ENCODE measurements at places on chromosomes 7 and 10.
A peak's percentile ranks its signal among the peaks of the same experiment; 100 is the strongest.

- no peak for DNase-seq
Measured at GRCh38 chr10:76430061-76430645, 998.7 kb downstream of the LRMDA start.

DNA sequence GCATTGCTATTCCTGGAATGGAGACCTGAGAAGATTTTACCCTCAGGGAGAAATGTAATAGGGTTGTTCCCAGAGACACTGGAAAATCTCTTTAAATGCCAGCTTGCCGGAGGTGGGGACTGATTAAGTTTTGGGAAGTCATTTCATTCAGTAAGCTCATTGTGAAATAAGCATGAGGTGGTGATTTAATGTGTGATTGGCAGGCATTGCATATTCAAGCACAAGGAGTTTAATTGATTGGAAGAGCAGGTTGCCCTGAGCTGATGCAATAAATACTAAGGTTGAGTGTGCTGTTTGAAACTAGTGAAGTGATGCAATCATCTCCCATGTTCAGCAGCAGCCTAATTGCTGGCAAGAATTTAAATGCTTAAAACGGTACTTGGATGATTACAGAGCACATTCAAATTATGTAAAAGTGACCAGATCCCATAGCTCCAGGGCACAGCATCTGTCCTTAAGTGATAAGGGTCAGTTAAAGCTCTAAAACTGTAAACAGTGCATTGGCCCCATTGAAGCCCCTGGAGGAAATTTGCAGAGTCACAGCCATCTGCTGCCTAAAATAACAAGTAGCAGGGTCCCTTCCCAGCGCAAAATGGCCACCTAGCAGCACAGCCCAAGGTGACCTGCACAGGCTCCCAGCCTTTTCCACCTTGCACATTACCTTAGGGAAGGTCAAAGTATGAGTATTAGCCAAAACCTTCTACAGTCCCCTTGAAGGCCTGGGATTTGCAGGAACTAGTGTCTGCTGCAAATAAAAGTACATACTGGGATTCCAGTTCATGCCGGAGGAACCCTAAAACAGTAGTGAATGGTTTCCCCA is 92.1 kb downstream of the CCDC71L start:
- DNase-seq = no peak

DNA sequence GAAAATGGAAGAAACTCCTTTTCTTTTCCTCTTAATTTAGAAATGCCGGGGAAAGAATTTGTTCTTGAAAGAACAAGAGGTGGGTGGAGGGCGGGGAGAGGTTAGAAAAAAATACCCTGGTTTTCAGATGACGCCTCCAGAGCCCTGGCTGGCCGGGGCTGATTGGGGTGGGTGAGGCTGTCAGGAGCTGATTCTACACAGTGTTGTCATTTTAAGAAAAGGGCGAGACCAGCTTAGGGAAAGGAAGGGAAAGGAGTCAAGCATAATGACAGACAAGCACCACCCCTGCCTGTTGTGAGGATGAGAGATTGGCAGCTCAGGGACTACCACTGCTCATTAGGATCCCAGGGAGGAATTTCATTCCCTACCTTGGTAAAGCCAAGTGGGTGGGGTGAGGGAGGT is 9.9 kb upstream of the FAM180A start:
- DNase-seq = no peak

- DNase-seq = no peak
Measured at GRCh38 chr10:63365976-63366765, 99.6 kb downstream of the JMJD1C start.

- no peak for DNase-seq
Measured at GRCh38 chr10:17788646-17789045, 20.5 kb upstream of the MRC1 start.

DNA sequence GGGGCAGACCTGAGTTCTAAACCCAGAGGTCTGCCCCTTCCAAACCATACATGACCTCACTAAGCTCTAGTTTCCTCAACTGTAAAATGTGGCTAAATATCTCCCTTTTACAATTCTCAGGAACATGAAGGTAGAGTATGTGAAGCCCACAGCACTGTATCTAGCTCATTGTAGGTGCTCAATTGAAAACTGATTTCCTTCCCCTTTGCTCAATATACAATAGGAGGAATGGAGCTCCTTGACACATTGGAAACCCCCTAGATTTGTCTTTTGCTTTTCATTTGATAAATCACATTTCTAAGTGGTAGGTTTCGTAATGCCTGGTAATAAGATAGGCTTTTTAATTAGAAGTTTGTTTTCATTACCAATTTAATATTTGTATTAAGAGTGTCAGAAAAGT is 153.3 kb downstream of the ARID5B start:
- peak; percentile 60 for DNase-seq

GRCh38 chr10:50605269-50605950 is 18.3 kb downstream of the SGMS1 start:
- DNase-seq = peak; percentile 22

DNA sequence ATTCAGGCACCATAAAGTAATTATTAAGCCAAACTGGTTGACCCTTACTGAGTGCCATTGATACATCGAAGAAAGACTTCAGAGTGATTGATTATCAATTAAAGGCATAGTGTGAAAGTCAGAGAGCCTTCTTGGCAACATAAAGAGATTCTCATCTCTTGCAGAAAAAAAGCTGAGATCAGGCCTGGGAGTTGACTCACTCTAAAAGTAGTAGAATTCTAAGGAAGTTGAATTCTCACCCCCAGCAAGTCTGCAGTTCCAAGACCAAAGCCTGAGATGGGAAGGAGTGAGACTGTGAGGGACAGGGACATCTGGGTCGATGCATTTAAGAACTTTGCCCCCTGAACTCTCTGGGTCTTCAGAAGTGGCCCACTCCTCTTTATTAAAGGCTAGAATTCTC is 21.6 kb upstream of the ERCC6 start:
- DNase-seq = no peak

- DNase-seq = no peak
Measured at GRCh38 chr10:4643471-4643870, 182.5 kb upstream of the AKR1E2 start.

DNA sequence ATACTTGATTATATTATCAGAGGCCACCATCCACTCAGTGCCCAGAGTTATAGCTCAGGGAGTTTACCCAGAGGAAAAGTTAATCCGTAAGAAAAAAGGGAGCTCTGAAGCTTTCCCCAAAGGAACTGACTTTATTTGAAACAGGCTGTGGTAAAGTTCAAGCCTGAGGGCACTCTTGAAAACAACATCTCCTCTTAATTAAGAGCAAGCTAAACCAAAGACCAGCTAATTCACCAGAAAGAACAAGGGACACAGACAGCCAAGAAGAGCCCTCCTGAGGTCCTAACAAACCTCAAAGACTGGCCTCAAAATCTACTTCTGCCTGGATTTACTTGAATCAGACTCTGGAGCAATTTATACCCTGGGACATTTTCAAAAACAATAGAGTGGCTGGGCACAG is 159.6 kb upstream of the CHST15 start:
- DNase-seq = no peak

DNA sequence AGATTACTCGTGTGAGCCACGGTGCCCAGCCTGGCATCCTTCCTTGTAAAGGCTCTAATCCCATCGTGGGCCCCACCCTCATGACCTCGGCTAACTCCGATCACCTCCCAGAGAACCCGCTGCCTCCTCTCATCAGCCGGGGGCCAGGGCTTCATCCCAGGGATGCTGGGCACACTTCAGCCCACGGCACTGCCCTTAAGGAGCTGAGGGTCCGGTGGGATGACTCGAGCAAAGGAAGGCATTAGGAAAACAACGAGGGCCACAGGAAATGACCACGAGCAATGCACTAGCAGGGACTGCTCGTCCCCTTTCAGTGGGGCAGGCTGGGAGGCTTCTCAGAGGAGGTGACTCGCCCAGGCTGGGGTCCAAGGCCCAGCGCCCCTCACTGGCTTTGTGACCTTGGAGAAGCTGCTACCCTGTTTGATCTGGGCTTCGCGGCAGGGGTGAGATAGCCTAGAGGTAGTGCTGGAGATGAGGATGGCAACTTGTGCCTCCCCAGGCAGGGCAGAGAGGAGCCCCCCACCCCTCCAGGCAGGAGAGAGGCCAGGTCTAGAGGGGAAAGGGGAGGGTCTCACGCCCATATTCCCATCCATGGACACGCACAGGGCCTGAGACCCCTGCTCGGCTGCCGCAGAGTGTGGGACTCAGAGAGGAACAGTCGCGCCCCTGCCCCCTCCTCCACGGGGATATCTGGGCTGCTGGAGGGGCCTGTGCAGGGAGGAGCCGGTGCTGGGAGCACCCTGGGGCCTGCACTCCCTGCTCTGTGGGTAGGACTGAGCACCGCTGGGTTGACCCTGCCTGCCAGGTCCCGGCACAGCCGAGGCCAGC is 26.8 kb downstream of the ELFN1 start:
- DNase-seq = no peak

DNA sequence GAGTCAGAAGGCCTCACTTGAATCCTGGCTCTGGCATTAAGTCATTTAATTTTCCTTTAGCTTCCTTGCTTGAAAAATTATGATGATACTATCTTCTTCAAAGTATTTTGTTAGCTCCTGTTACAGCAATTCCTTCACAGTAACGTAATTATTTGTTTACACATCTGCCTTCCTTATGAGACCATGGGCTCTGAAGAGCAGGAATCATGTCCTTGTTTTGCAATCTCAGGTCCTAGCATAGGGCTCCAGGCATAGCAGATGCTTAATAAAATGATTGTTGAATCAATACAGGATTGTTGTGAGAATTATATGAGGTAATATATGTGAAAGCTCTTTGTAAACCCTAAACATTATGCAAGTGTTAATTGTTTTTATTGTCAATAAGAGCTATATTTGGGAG is 25.5 kb downstream of the KLHDC10 start:
- DNase-seq = no peak

DNA sequence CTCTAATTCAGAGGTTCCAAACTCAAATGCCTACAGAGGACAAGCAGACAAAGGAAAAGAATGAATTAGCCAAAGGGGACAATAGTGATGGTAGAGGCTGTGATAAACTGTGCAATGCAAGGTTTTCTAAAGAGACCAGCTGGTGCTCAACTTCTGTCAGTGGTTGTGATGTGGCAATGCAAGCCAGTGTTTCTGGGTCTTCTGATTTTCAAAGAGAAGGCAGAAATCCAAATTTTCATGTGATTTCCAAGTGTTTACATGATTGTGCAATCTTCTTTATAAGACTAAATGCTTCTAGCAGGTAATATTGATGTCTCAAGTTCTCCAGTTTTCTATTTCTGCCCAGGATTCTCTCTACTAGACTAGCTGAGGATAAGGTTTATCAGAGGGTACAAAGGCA is 135.9 kb downstream of the PCDH15 start:
- DNase-seq = no peak

GRCh38 chr10:1107679-1108078 is 51.5 kb downstream of the WDR37 start:
- DNase-seq = no peak

GRCh38 chr10:63683223-63683622 is 162.0 kb downstream of the REEP3 start:
- no peak for DNase-seq

DNA sequence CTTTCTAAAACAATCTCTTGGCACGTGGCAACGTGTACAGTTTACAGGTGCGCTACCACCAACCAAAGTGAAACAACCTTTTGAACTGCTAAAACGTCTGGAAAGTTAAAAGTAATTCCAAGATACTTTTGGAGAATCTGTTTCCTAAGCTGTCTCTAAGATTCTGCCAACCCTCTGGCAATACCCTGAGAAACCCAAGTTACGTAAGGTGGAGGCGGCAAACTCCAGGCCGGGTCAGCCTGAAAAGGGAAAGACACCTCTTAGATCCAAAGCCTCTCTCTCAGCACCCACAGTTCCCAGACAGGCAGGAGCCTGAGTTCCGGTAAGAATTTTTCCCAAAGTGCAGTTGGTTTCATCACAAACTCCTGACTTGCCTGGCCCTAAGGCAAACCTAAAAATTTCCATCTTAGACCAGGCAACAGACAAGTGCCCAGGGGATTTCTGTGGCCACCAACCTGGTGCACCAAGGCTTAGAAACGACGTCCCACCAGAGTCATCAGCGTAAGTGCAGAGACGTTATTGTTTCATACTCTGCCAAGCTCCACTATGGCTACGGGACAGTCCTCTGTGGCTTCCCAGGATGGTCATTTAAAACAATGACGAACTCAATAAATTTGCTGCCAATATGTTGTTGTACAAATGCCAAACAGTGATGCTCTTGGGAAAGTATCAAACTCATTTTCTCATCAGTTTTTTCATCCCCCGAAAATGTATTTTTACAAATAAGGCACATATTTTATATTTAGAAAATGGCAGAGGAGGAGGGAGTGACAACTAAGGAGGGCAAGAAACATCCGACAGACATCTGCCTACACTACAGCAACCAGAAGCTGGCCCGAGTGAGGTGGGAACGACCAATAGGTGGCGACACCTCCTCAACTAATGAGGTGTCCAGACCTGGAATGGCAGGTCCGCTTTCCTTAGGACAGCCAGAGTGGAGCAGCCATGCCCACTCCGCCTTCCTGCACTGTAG is 205.8 kb upstream of the FRMD4A start:
- DNase-seq = peak; percentile 60

DNA sequence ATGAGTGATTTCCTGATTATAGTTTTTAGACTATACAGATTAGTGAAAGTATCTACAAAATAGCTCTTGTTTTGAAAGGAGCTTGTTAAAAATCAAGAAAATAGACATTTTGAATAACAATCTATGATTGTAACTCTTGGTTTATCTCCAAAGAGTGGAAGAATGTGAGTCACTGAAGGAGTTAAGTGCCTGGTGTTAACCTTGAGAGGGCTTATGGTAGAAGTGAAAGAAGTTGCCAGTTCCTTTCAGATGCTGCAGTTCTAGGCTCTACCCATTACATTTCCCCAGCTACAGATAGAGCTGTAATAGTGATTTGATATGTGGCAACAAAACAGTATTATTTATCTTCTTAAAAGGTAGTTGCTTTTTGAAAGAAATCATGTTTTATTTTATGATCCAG is 12.7 kb downstream of the NRBF2 start:
- DNase-seq = no peak

- no peak for DNase-seq
Measured at GRCh38 chr10:26628395-26628794, 69.1 kb upstream of the PDSS1 start.

DNA sequence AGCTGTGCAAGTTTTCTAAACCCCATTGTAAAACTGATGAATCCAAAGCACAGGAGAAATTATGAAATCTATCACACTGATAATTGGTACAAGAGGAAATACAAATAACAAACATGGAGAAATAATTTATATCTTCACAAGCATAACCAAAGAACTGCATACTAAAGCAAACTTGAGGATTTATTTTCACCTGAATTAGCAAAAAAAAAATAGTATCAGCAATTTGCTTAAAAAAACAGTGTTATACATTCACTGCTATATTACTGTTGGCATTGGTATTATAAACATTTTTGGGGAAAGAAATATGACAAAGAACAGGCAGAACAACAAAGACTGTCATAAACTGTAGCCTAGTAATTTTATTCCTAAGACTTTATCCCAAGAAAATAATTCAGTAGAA is 230.8 kb upstream of the NRP1 start:
- no peak for DNase-seq

GRCh38 chr7:28378574-28379149 is 33.7 kb upstream of the CREB5 start:
- DNase-seq = no peak

- DNase-seq = no peak
Measured at GRCh38 chr7:24980534-24981170, 674 bp upstream of the OSBPL3 start.

- no peak for DNase-seq
Measured at GRCh38 chr10:111200505-111201186, 123.8 kb downstream of the ADRA2A start.
